Stimulated activated CD4-positive, alpha-beta T cell treated with anti-CD3 and anti-CD28 coated beads, TNF-alpha, amount 100 ng/mL, for 1 hour (primary cell): ENCODE measurements at places on chromosomes 2 and 18.

GRCh38 chr2:206627632-206628031, 14.7 kb upstream of the FAM237A start:
- no peak for DNase-seq

- no peak for DNase-seq
These were observed 124.8 kb upstream of the BCL2L11 start for GRCh38 chr2:110995911-110996310.

DNA sequence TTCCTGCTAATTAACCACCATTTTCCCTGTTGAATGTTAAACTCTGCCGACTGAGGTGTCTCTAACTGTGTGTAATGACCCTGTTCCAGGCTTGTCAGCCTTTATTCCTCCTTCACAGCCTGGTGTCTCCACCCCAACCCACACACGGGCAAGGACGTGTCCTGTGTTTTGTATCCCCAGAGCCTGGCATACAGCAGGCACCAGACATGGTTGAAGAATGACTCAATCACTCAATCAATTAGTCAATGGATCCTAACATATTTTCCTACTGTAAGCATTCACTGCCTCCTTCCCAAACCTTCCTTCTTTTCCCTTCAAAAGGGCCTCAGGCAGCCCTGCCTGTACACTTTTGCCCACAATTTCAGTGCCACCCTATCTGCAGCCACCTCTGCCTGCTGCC, 2.7 kb upstream of the TNS1 start:
- DNase-seq: no peak

GRCh38 chr2:68320118-68320641, 431 bp upstream of the CNRIP1 start:
- no peak for DNase-seq

DNA sequence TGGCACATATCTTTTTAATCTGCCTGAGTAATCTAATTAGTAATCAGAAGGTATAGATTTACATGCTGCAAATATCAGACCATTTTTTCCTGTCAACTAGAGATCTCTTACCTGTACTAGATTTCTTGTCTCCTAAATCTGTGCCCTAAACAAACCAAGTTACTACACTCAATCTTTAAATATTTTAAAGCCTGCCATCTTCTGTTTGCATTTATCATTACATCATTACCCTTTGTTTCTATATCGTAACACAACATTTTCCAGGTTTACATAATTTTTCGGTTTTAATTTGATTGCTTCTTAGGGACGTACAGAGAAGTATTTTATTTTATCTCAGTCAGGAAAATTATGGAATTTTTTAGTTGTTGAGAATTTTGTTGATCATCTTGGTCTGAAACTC, 25.7 kb downstream of the PSMA8 start:
- no peak for DNase-seq

GRCh38 chr18:8910843-8911242, 191.7 kb upstream of the NDUFV2 start:
- no peak for DNase-seq

DNA sequence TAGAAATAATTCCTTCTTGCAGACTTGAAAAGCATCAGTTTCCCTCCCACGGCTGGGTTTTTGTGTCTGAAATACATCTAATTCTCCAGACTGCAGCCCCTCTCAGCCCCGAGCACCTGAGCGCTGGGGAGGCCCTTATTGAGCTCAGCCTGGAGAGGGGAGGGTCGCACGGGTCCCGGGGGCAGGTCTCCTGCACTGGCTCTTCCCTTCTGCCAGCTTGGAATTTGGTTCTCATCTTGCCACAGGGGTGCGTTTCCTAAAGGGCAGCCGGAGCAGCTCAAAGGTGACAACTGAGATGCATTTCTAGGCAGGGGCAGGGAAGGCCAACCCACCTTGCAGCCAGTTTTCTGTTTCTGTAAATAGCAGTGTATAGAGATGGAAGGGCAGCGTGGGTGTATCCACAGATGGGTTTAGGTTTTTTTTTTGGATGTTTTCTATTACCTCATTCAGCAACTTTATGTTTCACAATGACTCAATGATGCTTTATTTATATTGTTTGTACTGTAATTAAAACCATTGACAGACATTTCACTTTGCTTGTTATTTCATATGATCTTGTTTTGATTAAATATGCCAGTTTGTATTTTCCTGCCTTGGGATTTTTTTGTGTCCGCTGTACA, 37.0 kb downstream of the GBX2 start:
- no peak for DNase-seq

DNA sequence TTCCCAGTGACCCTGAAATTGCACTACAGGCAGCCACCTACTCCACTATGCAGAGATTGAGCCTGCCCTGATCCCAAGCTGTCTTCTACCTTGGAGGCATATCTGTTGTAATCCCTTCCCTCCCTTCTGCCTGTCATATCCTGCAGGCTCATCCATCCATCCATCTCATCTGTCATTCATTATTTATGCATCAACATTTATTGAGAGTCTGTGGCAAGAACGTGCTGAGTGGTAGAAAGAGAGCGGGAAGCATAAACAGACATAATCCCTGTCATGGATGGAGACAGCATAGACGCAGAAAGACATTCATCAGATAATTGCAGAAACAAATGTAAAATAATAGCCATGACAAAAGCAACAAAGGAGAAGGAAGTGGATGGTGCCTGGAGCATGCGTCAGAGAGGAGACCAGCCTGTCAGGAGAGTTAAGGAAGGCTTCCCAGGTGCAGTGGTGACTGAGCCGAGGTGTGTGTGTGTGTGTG, 110.7 kb upstream of the STPG4 start:
- DNase-seq: no peak

DNA sequence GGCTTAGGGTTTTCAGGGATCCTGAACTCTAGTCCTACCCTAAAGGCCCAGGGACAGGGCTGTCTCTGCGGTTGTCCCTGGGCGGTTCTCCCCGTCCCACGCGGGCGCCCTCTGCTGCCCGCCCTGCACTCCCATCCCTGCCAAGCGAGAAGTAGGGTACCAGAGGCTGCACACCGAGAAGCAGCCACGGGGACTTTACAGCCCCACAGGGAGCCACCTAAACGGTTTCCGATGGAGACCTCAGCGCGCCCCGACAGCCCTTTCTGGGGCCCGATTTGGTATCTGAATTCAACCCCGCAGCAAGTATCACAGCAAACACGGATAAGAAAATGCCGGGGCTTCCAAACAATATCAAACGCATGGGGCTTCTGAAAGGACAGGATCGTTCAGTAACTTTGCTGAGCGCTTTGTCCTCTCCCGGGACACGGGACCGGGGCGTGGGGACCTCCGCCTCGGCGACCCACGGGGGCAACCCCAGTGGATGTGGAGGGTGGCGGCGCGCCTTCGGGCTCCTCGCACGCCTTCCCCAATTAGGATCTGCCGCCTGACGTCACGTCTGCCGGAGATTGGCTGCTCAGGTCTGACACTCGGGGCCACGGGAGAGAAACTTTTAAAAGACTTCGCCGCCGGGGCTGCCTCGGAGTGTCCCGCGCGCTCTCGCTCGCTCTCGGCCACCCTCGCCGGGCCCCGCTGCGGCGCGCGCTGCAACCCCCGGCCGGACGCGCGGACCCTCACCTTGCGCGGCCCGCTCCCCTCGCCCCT, at the start of gene LTBP1:
Gene LTBP1, plus strand, starts transcription at position 640 of the 762 bp plus-strand sequence. CDS start 372 bp downstream, outside the sequence.
- no peak for DNase-seq

- DNase-seq: no peak
These were observed at the start of gene IL1A for GRCh38 chr2:112784199-112785189. Gene IL1A (minus strand): TSS chr2:112784493. CDS start chr2:112783770, 723 bp downstream.

- no peak for DNase-seq
These were observed 100.4 kb upstream of the CD226 start for GRCh38 chr18:70047931-70048603.

- DNase-seq: no peak
These were observed 626.7 kb downstream of the LRRTM4 start for GRCh38 chr2:76895469-76895868.

DNA sequence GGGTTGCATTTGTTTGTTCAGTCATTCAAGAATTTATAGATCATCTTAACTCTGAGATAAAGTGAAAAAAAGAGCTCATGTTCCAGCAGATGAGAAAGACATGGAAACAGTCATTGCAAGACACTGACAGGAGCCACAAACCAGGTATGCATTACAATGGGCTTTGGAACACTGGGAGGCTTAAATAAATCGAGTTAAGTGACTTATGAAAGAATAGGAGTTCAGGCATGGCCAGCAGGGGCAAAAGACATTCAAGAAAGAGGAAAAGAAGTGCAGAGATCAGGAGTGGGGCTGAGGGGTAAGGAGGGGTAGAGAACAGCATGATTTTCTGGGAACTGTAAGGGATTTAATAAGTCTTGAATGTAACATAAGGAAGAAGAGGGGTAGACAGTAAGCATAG, 121.2 kb upstream of the EPC2 start:
- DNase-seq: no peak

GRCh38 chr2:655626-656025, 21.6 kb downstream of the TMEM18 start:
- no peak for DNase-seq

DNA sequence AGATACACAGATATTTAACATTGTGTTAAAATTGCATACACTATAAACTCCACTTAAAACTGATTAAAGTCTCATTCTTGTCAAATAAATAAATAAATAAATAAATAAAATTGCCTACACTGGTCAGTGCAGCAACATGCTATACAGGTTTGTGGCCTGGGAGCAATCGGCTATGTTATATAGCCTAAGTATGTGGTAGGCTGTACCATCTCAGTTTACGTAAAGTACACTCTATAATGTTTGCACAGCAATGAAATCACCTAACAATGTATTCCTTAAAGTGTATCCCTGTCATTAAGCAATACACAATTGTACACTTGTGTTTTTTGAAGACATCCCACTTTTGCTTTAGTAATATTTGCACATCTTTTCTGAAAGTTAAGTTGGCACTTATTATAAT, 337.7 kb upstream of the SETBP1 start:
- DNase-seq: no peak

GRCh38 chr2:145186303-145186702, 666.4 kb upstream of the ZEB2 start:
- no peak for DNase-seq

DNA sequence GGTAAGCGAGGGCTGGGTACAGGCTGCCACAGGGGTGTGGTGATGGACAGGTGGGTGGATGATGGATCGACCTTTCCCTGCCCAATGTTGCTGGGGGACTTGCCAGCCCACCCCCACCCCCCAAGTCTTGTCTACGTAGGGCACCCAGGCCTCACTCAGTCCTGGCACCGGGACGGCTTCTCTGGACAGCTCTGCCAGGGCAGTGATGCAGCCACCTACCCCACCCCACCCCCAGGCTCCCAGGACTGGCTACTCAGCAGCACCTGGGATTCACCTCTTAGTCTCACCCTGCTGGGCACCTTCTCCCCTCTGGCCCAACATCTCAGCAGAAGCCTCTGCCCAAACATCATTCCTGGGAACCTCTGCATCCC, 55.7 kb downstream of the ANKMY1 start:
- DNase-seq: no peak

GRCh38 chr2:85760371-85760770, 6.6 kb downstream of the ATOH8 start:
- no peak for DNase-seq
